Esophagus squamous epithelium (tissue), 5 donors: ENCODE measurements at places on chromosomes 1 and 21. TPM values are rescaled to one million over a fixed set of nuclear protein-coding genes. Genes with fewer than 3 reads are reported as not detected.

- H3K27me3 ChIP-seq, result peaks cover 10% of the 10 kb centered on the region
- H3K4me1 ChIP-seq, result peaks cover 24% of the 10 kb centered on the region
- peak overlapping the region; percentile 33 for H3K4me3 ChIP-seq
These were observed 253 bp downstream of the RAP1GAP start for GRCh38 chr1:21668951-21669257.

DNA sequence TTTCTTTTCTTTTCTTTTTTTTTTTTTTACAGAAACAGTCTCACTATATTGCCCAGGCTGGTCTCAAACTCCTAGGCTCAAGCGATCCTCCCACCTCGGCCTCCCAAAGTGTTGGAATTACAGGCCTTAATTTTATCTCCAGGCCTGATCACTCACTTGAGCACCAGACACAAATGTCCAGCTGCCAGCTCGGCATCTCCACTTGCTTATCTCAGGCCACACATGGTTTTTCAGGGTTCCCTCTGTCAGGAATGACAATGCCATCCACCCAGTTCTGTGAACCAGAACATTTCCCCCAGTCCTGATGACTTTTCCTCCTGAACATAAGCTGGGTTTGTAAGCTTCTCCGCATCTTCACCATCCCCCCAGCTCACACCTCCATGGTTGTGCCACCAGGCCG is 44.6 kb upstream of the ZNF281 start:
- no peak overlapping the region for H3K27ac ChIP-seq
- no peaks in the 10 kb centered on the region for H3K36me3 ChIP-seq
- no peaks in the 10 kb centered on the region for H3K4me1 ChIP-seq
- H3K27me3 ChIP-seq, result no peaks in the 10 kb centered on the region
- no peak for DNase-seq

GRCh38 chr1:89200663-89201062 is 1.9 kb upstream of the GBP4 start:
- no peaks in the 10 kb centered on the region for H3K27me3 ChIP-seq
- H3K36me3 ChIP-seq, result no peaks in the 10 kb centered on the region
- peaks cover 43% of the 10 kb centered on the region for H3K4me1 ChIP-seq
- no peak for DNase-seq
- no peak overlapping the region for H3K4me3 ChIP-seq
- no peak overlapping the region for H3K27ac ChIP-seq

DNA sequence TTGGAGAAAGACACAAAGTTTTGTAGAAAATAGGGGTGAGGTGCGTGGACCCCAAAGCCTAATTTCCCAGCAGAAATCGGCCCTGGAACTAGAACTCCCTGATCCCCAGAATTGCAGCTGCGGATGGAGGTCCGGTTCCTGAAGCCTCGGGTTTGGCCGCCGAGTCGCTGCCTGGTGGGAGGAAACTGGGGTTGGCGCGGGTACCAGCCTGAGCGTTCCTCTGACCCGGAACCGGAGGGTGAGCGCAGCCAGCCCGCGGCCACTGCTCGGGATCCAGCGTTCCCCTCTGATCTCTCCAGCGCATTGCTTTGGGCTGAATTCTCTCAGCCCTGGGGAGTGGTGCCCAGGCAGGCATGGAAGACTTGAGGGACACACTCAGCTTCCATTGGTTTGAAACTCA is 1.6 kb downstream of the ST6GALNAC5 start:
- H3K4me1 ChIP-seq, result peaks cover 22% of the 10 kb centered on the region
- no peaks in the 10 kb centered on the region for H3K36me3 ChIP-seq
- no peak overlapping the region for H3K27ac ChIP-seq
- no peak for DNase-seq
- H3K4me3 ChIP-seq, result peak overlapping the region; percentile 18
- peaks cover 15% of the 10 kb centered on the region for H3K27me3 ChIP-seq

GRCh38 chr21:28151758-28152157 is 840.9 kb downstream of the LTN1 start:
- H3K27ac ChIP-seq, result no peak overlapping the region
- no peak for DNase-seq

- no peaks in the 10 kb centered on the region for H3K36me3 ChIP-seq
- peaks cover 12% of the 10 kb centered on the region for H3K4me1 ChIP-seq
- no peak for DNase-seq
These were observed 5.1 kb upstream of the INAVA start for GRCh38 chr1:200889571-200889970.

Gene GPA33
- total RNA-seq, result not detected

Gene C4BPA
- total RNA-seq, result not detected

Gene CYP4Z1
- 0.19 TPM for total RNA-seq

Gene MSH4
- total RNA-seq, result not detected
